ENCODE measurements at places on chromosomes 4 and X.

GRCh38 chrX:49618574-49618973 lies 19.8 kb downstream of the GAGE1 start:
- no peak for DNase-seq

DNA sequence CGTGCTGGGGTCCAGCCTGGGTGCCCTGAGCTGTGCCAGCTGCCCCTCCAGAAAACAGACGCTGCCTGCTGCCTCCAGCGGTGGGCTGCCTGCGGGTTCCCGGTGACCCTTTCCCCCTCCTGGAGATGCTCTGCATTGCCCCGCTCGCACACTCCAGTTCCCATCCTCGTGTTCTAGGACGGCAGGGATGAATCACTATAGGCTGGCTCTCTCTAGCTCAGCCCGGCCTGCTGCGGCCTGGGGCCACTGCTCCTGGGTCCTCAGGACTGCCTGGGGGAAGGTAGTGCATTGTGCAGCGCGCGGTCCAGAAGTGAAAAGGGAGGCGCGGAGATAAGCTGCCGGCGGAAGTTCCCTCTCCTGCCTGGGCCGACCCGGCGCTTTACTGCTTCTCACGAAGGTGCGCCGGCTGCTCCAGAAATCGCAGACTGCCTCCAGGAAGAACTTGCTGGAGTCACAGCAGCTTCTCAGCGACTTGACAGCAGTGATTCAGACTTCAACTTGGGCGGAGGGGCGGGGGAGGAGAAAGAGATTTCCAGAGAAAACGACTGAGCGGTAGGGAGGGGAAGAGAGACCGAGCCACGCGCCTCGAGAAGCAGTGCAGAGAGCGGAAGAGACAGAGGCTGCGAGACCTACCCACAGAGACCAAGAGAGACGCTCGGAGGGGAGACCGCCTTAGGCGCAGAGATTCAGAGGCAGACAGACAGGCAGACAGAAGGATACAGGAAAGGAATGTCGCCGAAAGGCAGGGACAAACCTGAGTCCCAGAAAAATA lies 6.7 kb upstream of the MSX1 start:
- DNase-seq, result no peak

GRCh38 chr4:84032372-84032771 lies 466.7 kb downstream of the NKX6-1 start:
- no peak for DNase-seq

DNA sequence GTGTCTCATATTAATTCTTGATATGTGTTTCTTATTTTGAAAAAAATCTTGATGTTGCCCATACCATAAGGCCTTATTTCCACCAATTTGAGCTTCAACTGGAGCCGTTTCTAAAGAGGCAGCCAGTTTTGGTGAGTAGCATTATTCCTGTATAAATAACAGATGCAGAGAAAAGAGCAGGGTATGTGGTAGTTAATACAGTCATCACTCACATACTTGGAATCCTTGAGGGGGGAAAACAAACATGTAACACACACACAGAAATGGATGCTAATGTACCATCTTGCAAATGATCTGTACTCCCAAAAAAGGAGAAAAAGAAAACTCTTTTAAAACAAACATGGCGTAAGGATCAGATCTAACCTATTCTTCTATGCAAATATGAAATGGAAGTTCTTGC lies 389.7 kb downstream of the GPM6A start:
- no peak for DNase-seq

Measured in NCI-H460 (cell line).